ENCODE measurements at places on chromosomes 16 and 17.

- DNase-seq, result peak; percentile 21
These were observed 29.0 kb downstream of the SRL start for GRCh38 chr16:4212934-4213296.

DNA sequence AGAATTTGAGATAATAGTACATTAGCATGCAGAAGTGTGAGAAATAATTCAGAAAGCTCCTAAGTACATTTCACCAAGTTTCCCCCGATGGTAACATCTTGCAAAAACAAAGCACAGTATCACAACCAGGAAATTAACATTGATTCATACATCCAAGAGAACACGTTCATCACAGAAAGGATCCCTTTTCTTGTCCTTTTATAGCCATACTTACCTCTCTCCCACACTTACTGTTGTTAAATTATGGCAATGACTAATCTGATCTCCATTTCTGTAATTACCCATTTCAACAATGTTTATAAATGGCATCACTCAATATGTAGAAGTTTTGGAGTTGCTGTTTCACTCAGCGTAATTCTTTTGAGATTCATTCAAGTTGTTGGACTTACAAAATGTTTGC lies 1260.0 kb downstream of the CDH8 start:
- DNase-seq, result no peak

DNA sequence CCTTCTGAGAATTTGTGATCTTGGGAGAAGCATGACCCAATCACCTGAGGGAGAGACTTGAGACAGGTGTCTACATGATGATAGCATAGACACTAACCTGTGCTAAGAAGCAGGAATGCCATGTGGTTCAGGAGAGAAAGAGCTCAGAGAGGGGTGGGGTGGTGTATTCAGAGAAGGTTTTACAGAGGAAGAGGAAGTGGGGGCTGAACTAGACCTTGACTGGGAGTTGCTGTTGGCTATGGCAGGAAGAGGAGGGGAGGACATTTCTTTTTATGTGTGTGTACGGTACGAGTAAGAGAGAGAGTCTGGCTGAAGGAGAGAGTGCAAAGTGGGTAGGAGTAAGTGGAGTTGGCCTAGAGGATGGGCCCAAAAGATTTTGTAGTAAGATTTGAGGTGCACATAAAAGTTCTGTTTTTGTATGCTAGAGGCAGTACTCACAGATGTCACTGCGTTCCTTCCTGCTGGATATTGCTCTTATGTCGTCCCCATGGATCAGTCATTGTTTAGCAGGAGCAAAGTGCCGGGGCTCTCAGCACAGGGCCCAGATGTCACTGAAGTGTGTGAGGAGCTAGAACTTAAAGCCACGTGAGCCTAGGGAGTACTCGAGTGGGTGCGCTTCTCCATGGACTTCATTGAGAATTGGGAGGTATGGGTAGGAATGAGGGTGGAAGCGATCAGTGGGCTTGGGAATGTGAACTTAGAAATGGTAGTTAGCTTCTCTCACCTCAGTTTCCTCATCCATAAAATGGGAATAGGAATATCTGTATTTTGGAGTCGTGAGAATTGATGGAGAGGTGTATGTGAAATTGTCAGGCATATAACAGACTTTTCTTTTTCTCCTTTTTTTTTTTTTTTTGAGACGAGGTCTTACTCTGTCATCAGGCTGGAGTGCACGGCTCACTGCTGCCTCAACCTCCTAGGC lies 22.1 kb downstream of the SLC7A6 start:
- DNase-seq, result no peak

GRCh38 chr17:81720267-81721071 lies 8.4 kb downstream of the SLC25A10 start:
- no peak for DNase-seq

DNA sequence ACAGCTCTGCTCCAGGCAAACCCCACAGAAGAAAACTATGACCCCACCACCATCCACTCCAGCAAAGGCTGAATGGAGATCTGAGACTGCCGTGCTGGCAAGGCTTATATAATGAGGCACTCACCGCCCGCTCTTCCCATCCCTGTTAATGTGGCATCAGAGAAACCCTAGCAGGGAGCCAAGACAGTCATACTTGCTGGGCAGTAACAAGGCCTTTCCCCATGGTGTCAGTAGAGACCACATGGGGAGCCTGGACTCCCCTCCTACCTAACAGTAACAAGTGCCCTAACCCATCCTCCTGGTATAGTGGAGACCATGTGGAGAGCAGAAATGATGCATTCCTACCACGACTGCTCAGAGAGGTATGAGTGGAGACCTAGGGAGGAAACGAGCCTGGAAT lies 235.2 kb downstream of the C16orf78 start:
- peak; percentile 68 for DNase-seq

- DNase-seq, result no peak
These were observed 2.0 kb downstream of the FGF11 start for GRCh38 chr17:7441266-7441665.

All from fibroblast of pulmonary artery (primary cell).